ENCODE measurements at places on chromosomes 11 and 22.
A peak's percentile ranks its signal among the peaks of the same experiment; 100 is the strongest.

DNA sequence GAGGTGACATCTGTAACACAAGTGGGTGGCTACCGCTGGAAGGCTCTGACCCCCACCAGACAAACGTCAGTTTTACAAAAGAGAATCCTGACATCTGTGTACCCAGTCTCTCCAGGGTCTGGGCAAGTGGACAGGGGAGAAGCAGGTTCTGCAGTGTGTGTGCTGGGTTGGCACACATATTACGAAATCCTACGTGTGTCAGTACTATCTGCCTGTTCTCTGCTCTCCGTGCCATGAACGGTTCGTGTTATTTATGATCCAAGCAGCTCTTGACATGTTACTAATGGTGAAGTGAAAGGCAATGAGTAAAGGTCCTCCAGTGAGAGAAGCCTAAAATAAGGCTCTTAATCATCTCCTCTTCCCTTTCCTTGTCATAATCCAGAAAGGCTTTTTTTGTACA lies 201.5 kb upstream of the MTMR2 start:
- no peak for DNase-seq

DNA sequence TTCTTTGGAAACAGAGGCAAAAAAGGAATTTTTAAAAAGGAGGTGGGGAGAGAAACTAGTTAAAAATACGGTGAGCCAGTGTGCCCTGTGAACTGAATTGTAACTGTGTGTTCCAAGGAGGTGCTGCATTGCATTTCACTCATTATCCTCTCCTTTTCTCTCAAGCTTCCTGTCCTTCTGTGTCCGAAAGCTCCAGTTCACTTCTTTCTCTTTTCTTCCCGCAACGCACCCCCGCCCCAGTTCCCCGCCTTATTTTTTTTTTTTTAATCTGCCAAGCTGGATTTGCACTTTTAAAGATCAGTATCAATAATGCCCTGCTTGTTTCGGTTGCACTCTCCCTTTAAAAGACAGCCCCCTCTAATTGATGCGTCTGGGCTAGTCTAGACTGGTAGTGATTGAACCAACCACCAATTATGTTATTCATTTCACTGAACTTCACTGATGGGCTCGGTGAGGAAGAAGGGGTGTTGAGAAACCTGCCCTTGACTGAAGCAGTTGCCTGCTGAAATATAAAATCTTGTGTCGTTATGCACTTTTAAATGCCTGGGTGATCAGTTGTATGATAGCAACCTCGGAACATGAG lies 18.5 kb downstream of the BLID start:
- peak; percentile 75 for DNase-seq

- DNase-seq = no peak
Observed at GRCh38 chr11:111148953-111149352, 96.6 kb upstream of the POU2AF2 start.

DNA sequence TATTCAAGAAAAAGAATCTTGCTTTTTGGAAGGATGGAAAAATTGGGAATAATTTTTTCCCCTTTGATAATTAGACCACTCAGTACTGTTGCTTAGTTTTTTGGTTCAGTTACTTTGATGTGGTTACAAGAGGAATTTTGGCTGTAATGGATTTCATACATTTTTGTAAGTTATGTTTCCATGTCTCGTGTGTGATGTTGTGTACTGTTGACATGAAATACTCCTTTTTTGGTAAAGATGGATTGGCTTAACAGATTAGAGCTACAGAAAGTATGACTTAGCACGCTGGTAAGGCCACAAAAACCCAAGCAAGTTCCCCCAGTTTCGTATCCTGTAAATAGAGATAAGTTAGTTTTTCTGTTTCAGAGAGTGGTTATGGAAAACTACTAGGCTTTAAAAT lies 11.9 kb downstream of the TBCEL start:
- no peak for DNase-seq

DNA sequence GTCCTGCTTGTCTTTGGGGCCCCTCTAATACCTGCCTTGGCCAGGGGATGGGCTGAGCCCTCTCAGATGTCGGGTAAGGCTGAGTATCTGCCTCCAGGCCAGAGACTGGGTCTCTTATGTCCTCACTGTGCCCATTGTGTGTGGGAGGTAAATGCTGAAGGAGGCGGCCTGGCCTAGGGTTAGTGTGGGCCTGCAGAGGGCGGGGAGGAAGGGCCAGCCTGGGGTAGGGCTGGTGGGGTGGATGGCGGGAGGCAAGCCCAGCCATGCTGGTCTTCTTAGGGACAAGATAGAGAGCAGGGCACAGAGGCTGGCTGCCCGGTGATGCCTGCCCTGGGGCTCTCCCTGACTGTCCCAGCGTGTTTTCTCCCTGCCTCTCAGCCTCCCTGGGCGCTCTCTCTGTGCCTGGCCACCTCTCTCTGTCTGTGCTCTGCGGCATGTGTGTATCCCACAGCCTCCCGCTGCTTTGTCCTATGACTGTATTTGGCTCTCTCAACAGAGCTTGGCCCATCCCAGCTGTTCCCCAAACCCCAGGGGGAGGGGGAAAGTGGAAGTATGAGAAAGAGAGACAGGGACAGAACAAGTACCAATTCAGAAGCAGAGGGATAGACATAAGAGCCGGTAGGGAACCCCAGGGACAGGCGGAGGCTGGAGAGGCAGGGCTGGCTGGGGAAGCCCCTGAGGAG lies 57.0 kb downstream of the PDE2A start:
- DNase-seq = peak; percentile 96

DNA sequence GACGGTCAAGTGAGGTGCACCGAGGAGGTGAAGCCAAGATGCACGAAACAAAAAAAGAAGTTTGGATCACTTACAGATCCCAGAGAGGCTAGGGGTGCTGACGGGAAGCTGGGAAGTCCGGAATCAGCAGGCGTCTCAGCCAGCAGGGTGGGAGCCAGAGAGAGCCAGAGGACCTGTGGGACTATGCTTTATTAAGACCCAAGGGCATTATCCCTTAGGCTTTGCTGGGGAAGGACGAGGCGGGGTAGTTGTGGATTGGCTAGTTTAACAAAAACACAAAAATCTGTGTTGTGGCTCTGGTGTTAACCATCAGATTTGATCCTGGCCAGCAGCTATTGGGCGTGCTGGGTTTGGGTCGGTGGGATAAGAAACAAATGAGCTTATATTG lies 427.1 kb downstream of the DYNC2H1 start:
- no peak for DNase-seq

DNA sequence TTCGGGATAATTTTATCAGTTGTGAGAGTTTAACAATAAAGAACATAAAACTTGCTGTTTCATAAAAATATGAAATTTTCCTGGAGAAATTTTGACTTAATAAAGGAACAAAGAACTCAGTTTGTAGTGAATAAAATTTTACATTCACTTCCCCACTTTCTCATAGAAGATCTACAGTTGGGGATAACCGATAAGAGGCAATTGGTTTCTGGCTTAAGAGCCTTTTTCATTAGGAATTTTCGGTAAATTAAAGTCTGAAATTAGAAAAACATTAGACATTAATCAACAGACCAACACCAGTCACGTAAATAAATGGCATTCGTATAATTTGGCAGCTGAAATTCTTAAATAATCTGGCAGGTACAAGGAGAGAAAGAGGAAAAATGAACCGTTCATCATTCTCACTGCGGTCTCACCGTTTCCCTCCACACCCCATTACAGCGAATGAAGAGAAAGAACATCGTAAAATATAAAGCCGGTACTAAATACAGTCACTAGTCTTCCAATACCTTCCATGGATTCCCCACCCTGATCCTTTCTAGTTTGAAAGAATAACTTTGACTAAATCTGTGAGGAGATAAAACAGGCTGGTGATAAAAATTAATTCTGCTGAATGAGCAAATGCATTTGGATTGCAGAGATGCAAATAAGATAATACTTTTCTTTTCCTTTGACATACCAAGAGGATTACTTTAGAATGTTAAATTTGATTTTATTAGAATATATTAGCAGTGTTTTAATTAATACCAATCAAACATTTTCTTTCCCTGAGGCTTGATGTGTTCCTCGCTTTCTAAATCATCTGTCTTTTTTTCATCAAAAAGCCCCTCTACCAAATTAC lies 19.5 kb downstream of the BLID start:
- DNase-seq = peak; percentile 68

- DNase-seq = peak; percentile 91
Observed at GRCh38 chr22:46546466-46547178, 9.2 kb upstream of the CELSR1 start.

GRCh38 chr11:28835790-28836189 lies 727.6 kb downstream of the METTL15 start:
- DNase-seq = peak; percentile 33

- DNase-seq = no peak
Observed at GRCh38 chr11:6556139-6556949, 47.1 kb downstream of the RRP8 start.

GRCh38 chr11:110182886-110183285 lies 89.7 kb downstream of the ZC3H12C start:
- DNase-seq = peak; percentile 80

GRCh38 chr11:37124384-37124783 lies 526.3 kb upstream of the RAG2 start:
- no peak for DNase-seq

GRCh38 chr11:32571039-32571438 lies 12.6 kb upstream of the EIF3M start:
- DNase-seq = no peak

- peak; percentile 32 for DNase-seq
Observed at GRCh38 chr22:44707752-44708151, 5.7 kb downstream of the PRR5 start.

DNA sequence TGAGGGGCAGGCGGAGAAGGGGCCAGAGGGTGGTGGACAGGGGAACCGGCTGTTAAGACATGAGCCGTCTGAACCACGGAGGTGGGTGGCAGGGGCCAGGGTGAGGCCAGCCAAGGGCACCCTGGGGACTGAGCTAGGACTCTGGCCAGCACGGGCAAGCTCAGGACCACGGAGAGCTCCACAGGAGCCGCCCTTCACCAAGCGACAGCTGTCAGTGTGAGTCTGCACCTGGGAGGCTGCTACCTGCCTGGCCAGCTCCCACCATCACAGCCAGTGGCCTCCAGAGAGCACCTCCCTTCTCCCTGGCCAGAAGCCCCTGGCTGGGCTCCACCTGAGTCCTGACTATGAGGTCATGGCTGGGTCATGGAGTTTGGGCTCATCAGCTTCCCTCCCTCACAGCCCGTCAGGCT lies 21.6 kb downstream of the MGAT3 start:
- DNase-seq = peak; percentile 46

DNA sequence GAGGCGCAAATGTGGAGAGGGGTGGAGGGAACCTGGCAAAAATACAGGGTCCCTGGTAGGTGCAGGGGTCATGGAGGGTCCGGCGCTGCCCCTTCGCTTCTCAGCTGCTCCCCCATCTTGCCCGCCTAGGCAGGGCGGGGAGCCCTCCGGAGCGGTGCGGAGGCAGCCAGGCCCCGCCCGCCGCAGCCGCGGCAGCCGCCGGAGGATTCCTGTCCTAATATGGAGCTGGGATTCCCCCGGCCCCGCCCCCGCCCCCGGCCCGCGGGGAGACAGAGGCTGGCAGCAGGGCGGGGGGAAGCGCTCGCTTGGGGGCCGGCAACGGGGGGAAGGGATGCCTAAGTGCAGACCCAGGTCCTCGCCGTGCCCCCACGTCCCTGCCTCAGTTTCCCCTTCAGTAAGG lies 1.0 kb upstream of the NPAS4 start:
- DNase-seq = no peak

GRCh38 chr11:1653541-1654387 lies 24.2 kb downstream of the KRTAP5-5 start:
- DNase-seq = no peak

DNA sequence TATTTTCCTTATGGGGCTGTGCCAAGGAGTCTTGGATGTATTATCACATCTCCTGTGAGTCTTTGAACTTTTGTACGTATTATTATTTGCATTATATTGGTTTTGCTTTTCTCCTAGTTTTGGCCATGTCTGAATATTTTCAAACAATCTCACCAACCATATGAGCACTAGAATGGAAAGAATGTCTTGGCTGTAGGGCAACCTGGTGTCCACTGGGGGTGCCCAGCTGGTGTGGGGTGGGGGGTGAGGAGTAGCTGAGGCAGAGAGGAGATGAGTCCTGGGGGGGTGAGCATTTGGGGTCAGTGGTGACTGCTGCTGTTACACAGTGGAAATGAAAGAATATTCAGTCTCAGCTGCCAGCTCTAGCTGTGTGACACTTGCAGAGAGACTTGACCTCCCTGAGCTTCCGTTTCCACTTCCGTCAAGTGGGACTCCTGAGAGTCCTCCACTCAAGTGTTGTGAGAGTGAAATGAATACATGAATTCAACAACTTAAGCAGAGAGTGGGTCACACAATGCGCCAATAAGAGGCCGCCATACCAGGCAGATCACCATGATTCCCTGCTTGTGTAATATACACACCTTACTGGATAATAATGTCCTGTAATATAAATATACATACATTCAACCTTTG lies 12.7 kb upstream of the PVALB start:
- no peak for DNase-seq

- no peak for DNase-seq
Observed at GRCh38 chr22:43376765-43377547, 33.8 kb upstream of the SCUBE1 start.

- no peak for DNase-seq
Observed at GRCh38 chr11:17721242-17721999, 2.0 kb downstream of the MYOD1 start.

GRCh38 chr11:17508791-17509190 lies 32.1 kb upstream of the ABCC8 start:
- DNase-seq = no peak

DNA sequence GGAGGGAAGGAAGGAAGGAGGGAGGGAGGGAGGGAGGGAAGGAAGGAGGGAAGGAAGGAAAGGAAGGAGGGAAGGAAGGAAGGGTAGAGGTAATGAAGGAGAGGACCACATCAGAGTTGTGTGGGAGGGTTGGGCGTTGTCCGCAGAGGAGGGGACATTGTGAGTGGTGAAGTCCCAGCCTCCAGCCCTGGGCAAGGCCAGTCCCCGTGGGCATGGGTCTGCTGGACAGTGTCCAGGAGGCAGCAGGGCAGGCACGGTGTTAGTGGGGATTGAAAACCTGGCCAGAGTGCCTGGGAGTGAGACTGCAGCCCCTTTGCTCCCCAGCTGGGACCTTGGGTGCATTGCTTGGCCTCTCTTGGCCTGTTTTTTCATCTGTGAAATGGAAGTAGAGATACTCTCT lies 1462.3 kb downstream of the BRD1 start:
- no peak for DNase-seq

DNA sequence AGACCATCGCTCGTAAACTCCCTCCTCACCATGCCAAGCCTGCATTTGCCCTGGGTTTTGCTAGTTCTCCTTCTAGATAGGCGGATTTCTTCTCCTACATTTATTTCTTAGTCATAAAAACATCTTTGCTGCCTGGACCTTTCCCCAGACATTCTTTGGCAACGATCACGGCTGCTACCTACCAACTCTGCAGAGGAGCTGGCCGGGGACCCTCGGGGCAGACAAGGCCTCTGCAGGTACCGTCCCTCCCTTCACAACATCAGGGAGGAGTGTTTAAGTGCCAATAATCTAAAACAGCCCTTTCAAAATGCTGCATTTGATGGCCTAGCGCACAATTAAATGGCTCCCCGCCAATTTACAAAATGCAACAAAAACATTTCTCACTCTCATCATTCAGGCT lies 34.4 kb downstream of the BRD1 start:
- no peak for DNase-seq
